ENCODE measurements at places on chromosomes 13 and 19.

DNA sequence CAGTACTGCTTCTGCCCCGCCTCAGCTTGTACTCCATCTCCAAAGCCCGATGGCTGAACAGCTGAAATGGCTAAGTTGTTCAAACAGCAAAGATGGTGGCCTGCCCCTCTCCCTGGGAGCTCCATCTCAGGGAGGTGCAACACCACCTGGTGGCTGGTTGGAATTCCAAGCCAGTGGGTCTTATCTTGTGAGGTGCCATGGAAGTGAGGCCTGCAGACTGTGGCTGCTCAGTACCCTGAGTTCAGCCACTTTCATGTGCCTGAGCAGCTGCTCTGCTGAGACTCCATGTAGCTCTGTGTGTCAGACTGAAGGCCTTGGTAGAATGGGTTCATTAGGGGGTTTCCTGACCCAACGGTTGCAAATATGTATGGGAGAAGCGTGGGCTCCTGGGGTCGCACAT, 67.3 kb upstream of the SPRY2 start:
- no peak for DNase-seq

DNA sequence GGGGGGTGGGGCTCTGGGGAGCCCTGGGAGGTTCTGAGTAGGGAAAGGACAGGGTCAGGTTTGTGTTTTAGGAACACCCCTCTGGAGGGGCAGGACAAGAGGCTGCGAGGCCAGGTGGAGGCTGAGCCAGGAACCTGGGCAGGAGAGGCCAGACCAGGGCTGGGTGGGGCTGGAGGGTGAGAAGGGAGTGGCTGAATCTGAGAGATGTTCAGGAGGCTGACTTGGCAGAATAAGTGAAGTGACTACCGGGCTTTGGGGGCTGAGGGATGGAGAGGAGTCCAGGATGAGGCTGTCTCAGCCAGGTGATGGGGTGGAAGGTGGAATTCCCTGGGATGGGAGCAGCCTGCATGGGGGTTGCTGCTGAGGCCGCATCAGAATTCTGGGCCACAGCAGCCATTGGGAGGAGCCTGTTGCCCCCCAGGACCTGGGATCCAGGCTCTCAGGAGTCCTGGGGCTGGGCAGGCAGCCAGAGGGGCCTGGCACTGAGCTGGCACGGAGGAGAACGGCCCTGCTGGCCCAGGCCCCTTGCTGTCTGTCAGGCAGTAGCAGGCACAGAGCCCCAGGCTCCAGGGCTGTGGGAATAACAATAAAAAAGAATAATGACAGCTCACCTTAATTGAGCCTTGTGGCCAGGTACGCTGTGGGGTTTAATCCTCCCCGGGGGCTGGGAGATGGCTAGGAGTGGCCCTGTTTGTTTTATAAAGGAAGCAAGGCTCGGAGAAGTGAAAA, 3.3 kb downstream of the PPP5C start:
- DNase-seq = no peak

- DNase-seq = no peak
Observed at GRCh38 chr13:63403733-63404132, 1988.1 kb upstream of the PCDH20 start.

- DNase-seq = no peak
Observed at GRCh38 chr19:4534836-4535658, at the start of gene PLIN5. Gene PLIN5 (minus strand): TSS chr19:4535224. CDS start chr19:4534074, 1,150 bp downstream.

DNA sequence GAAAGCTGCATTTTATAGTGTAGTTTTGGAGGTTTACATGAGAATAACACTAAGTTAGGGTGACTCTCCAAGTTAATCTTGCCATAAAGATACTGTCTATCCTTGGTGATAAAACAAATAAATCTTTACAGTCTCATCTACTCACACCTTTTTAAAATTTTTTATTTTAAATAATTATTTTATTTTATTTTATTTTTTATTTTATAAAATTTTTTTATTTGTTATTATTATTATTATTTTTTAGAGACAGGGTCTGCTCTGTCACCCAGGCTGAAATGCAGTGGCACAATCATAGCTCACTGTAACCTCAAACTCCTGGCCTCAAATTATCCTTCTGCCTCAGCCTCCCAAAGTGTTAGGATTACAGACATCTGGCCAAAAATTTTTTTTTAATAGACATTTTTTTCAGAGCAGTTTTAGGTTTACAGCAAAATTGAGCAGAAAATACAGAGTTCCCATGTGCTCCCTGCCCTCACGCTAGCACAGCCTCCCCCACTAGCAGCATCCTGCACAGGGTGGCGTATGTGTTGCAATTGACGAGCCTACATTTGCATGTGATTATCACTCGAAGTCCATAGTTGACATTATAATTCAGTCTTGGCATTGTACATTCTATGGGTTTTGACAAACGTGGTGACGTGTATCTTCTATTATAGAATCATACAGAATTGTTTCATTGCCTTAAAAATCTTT, 41.0 kb downstream of the RASL11A start:
- DNase-seq = no peak

- no peak for DNase-seq
Observed at GRCh38 chr19:41234512-41235168, 15.6 kb downstream of the AXL start.

DNA sequence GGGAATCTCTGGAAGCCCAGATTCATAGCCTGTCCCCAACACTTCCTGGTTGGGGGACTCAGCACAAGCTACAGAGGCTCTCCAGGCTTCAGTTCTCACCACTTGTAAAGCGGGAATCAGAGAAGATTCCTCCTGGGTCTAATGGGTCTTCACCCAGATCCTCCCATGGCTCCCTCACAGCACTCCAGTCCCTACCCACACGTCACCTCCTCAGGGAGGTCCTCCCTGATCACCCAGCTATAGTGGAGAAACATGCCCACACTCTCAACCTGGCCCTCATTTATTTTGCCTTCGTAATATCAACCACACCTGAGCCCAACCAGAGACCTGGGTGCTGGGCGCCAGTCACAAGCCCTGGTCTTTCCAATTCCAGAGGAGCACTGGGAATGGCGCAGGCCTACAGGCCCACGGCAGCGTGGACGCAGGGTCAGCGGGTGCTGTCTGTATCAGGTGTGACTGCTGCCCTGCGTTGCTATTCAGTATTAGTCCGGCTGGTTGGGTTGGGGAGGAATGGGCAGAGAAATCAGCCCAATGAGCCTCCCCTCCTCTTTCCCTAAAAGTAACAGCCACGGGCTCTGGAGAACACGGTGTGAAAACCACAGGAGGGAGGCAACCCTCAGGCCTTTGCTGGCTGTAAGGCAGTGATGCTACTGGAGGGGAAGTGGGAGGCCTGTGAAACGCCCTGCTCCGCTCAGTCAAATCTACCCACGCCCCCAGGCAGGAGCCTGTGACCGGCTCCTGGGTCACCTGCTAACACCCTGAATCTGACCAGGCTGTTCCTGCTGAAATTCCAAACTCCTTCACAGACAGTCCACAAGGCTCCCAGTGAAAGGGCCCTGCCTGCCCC, 5.2 kb downstream of the AKT2 start:
- no peak for DNase-seq

- peak; percentile 27 for DNase-seq
Observed at GRCh38 chr13:24727731-24728601, 36.0 kb upstream of the RNF17 start.

GRCh38 chr19:49881672-49882394, 4.3 kb downstream of the TBC1D17 start:
- no peak for DNase-seq

- no peak for DNase-seq
Observed at GRCh38 chr13:69947582-69947981, 160.0 kb upstream of the ATXN8OS start.

DNA sequence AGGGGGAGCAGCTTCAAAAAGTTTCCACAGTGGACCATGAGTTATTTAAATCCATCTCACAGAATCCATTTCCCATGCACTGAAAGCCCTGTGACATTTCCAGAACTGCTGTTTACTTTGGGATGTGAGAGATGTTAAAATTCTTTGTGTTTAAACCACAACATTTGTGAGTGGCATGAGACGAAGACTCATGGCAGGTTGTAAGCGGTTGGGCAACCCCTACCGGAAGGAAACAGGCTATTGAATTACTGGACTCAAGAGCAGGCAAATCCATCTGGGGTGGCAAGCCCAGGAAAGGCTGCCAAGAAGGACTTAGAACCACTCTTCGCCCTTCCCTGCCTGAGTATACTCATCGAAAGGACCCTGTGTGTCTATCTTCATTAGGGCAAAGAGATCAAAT, 22.3 kb upstream of the CLDN10 start:
- no peak for DNase-seq

GRCh38 chr13:112880221-112880641, 88.8 kb upstream of the MCF2L start:
- no peak for DNase-seq

GRCh38 chr13:111612886-111613285, 292.4 kb downstream of the TEX29 start:
- no peak for DNase-seq

- DNase-seq = no peak
Observed at GRCh38 chr13:75855847-75856246, 219.7 kb downstream of the LMO7 start.

- DNase-seq = no peak
Observed at GRCh38 chr19:4007836-4008539, 452 bp downstream of the PIAS4 start.

GRCh38 chr13:85230691-85231093, 568.5 kb downstream of the SLITRK6 start:
- DNase-seq = no peak

GRCh38 chr13:79937771-79938216, 403.1 kb downstream of the SPRY2 start:
- DNase-seq = no peak

- no peak for DNase-seq
Observed at GRCh38 chr13:50812242-50812641, 31.2 kb downstream of the DLEU7 start.

DNA sequence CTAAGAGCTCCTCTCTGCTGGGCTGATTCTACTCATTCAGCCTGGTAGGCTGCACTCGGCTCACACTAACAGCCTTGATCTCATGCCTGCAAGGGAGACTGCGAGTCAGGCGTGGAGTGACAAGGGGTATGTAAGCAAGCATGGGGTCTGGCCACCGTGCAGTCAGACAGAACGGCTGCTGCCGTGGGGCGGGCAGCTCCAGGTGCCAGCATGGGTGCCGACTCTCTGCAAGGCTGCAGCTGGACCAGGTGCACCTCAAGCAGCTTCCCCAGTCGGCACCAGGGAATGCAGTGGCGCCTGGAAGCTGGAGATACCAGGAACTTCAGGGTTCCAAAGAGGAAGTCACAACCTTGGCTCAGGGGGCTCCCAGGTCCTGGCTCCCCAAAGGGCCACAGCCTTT, 892.3 kb downstream of the OLFM4 start:
- DNase-seq = no peak

DNA sequence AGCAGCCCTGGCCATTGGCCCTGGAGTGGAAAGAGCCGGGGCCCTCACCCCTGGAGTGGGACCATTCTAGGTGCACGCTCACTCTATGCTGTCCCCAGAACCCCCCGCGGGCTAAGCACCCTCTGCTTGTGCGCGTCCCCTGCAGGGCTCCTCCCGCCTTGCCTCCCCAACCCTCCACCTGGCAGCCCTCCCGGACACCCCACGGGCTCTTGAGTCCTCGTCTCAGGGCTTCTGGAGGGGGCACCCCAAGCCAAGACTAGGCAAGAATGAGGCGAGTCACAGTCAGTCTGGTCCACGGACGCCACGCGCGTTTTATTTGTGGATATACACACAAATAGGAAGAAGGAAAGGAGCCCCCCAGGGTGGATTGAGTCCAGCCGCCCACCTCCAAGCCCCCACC, 7.0 kb upstream of the TMEM161A start:
- DNase-seq = no peak

DNA sequence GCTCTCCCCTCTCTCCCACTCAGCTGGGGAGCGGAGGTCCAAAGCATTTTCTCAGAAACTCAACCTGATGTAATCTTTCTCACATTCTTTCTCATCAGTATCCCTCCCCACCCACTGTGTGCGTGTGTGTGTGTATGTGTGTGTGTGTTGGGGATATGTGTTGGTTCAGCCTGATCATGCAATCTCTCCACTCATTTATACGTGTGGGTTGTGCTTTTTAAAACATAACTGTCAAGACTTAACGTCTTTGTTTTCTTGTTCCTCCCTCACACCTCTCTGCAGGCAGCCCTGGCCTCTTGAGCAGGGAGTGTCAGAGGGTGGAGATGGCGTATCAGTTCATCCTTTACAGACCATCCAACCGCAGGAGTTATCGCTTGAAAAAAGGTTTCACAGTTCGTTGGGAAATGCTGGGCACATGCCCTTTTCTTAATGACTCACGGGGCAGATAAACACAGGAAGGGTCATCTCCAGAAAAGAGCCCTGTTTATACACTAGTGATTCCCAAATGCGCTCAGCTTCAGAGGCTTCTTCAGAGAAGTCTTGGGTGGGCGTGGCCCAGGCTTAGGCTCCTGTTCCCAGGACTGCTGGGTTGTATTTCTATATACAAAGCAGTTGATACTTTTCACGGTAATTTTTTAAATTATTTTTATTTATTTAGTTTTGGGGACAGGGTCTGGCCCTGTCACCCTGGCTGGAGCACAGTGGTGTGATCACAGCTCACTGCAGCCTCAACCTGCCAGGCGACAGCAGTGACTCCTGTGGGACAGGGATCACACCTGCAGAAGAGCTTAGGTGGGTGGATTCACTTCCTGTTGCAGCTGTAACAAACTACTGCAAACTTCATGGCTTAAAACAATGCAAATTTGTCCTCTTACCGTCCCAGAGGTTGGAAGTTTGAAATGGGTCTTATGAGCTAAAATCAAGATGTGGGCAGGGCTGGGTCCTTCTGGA, 60.3 kb downstream of the CCDC70 start:
- DNase-seq = no peak

DNA sequence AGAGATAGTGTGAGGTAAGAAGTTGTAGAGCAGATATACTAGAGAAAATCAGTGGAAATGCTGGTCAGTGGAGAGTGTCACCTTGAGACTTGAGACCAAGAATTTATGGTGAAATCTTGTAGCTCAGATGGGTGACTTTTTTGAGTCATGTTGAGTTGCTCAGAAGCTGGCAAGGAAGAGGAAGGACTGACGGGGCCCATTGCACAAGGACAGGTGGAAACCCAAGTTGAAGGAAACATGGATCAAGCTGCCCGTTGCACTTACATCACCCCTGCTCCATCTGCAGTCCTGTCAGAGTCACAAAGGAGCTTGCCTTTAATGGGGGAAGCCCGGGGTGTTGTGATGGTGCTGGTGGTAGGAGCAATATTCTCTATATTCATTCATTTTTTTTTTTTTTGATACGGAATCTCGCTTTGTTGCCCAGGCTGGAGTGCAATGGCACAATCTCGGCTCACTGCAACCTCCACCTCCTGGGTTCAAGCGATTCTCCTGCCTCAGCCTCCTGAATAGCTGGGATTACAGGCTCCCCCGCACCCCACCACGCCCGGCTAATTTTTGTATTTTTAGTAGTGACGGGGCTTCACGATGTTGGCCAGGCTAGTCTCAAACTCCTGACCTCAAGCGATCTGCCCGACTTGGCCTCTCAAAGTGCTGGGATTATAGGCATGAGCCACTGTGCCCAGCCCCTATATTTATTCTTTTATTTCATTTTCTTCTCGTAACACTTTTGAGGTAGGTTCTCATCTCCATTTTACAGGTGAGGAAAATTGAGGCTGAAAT, 27.4 kb downstream of the UBAC2 start:
- no peak for DNase-seq
